ENCODE measurements at places on chromosomes 11 and 22. TPM values are rescaled to one million over a fixed set of nuclear protein-coding genes. Genes with fewer than 3 reads are reported as not detected.

GRCh38 chr11:48004456-48004855 lies 24.1 kb downstream of the PTPRJ start:
- no peaks in the 10 kb centered on the region for H3K36me3 ChIP-seq
- peaks cover 45% of the 10 kb centered on the region for H3K4me1 ChIP-seq
- H3K27me3 ChIP-seq: no peaks in the 10 kb centered on the region
- H3K4me3 ChIP-seq: no peak overlapping the region
- peak overlapping the region; percentile 37 for H3K27ac ChIP-seq
- no peak for DNase-seq

- H3K27me3 ChIP-seq: no peaks in the 10 kb centered on the region
- H3K4me3 ChIP-seq: no peak overlapping the region
- DNase-seq: no peak
- H3K4me1 ChIP-seq: no peaks in the 10 kb centered on the region
- H3K27ac ChIP-seq: no peak overlapping the region
- H3K36me3 ChIP-seq: no peaks in the 10 kb centered on the region
Observed at GRCh38 chr22:39958949-39959639, 1.1 kb upstream of the TMA7B start.

Gene SIAE
- 6.4 TPM for total RNA-seq

- H3K36me3 ChIP-seq: no peaks in the 10 kb centered on the region
- peaks cover 2% of the 10 kb centered on the region for H3K27me3 ChIP-seq
- H3K4me1 ChIP-seq: peaks cover 4% of the 10 kb centered on the region
- DNase-seq: no peak
- no peak overlapping the region for H3K27ac ChIP-seq
Observed at GRCh38 chr11:2788168-2789071, 88.6 kb upstream of the KCNQ1OT1 start.

- H3K4me1 ChIP-seq: peaks cover 1% of the 10 kb centered on the region
- H3K27ac ChIP-seq: no peak overlapping the region
- DNase-seq: no peak
- H3K27me3 ChIP-seq: no peaks in the 10 kb centered on the region
Observed at GRCh38 chr22:29207243-29207550, 1.5 kb downstream of the EMID1 start.

Gene RIMBP3B
- total RNA-seq: not detected

Gene STX3
- 8.5 TPM for total RNA-seq

- H3K4me3 ChIP-seq: no peak overlapping the region
- no peaks in the 10 kb centered on the region for H3K36me3 ChIP-seq
- no peak overlapping the region for H3K27ac ChIP-seq
- H3K4me1 ChIP-seq: no peaks in the 10 kb centered on the region
- no peaks in the 10 kb centered on the region for H3K27me3 ChIP-seq
- DNase-seq: no peak
Observed at GRCh38 chr11:110134110-110134509, 40.9 kb downstream of the ZC3H12C start.

Gene KCTD14
- 6.2 TPM for total RNA-seq

Gene CCDC116
- total RNA-seq: 0.08 TPM

DNA sequence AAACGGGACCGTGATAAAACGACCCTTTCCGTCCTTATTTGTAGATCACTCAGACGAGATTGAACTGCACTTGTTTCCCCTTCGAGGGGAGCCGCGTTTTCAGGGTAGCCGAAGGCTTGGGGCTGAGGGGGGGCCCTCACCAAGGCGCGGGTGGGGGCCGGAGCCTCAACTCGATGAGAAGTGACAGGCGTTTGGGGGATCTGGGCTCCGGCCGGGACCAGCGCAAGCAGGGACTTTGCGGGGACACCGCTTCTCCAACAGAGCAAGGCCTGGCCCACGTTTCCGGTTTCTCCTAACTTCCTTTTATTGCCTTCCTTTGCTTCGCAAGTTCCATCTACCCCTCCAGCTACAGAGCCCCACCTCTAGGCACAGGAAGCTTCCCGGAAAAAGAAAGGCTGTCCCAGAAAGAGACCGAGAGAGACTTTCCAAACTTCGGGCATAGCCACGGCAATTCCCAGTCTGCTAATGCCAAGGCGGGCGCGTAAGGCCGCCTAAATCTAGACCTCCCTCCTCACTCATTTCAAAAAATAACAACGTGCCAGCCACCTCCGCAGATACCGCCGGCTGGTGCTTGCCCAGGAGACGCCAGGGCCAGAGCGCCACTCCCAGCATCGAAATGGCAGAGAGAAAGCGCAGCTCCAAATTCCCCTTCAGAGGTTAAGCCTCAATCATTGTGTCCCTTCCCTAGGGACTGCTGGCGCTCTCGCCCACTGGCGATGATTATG lies 6.6 kb downstream of the PAX6 start:
- peaks cover 24% of the 10 kb centered on the region for H3K27me3 ChIP-seq
- peak; percentile 30 for DNase-seq
- H3K36me3 ChIP-seq: no peaks in the 10 kb centered on the region
- H3K4me3 ChIP-seq: no peak overlapping the region

DNA sequence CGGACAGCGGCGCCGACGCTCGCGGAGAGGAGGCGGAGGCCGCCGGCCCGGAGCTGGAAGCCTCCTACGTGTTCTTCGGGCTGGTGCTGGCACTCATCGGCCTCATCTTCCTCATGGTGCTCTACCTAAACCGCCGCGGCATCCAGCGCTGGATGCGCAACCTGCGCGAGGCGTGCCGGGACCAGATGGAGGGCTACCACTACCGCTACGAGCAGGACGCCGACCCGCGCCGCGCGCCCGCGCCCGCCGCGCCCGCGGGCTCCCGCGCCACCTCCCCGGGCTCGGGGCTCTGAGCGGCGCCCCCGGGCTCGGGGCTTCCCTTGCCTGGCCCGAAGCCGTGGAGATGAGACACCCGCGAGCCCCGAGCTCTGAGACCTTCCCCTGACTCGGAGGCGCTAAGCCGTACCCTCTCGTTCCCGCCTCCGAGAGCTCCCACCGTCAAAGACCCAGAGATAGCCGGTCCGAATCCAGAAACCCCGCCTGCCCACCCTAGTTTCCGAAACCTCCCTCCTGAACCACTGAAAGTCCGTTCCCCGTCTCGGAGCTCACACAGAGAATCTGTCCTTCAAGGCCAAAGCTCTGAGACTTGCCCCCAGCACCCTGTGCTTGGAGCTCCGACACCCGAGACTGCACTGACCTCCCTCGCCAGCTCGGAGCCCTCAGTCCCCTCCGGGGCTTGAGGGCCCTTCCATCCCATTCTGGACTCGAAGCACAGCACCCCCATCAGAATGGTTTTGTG lies 1.5 kb downstream of the TPBGL start:
- no peak for DNase-seq
- H3K27me3 ChIP-seq: peaks cover 6% of the 10 kb centered on the region
- peaks cover 17% of the 10 kb centered on the region for H3K4me1 ChIP-seq
- no peaks in the 10 kb centered on the region for H3K36me3 ChIP-seq

Gene OR51B4
- not detected for total RNA-seq

DNA sequence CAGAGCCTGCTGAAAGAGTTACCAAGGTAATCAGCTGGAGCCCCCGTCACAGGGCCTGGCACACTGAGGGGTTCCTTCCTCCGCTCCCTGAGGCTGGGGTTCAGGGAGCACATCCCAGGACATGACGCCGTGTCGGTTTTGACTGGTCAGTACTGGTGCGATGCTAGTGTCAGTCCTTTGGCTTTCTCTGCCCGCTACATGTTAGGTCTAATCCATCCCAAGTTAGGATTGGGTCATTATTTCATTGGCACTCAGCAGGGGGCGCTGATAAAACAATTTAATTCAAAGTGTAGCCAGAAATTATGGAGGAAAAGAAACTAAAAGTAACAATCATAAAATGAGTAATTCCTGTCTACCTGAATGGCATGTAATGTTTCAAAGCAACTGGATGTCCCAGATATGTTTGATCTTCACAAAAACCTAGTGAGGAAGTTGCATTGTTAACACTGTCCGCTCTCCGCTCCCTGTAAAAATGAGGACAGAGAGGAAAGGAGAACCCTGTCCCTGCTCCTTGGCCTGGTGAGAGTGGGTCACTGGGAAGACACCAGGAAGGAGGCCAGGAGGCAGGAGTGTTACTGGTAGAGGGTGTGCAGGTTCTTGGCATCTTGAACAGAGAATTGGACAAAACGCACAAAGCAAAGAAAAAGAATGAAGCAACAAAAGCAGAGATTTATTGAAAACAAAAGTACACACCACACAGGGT lies 27.1 kb downstream of the TSKU start:
- H3K4me3 ChIP-seq: no peak overlapping the region
- no peak for DNase-seq

DNA sequence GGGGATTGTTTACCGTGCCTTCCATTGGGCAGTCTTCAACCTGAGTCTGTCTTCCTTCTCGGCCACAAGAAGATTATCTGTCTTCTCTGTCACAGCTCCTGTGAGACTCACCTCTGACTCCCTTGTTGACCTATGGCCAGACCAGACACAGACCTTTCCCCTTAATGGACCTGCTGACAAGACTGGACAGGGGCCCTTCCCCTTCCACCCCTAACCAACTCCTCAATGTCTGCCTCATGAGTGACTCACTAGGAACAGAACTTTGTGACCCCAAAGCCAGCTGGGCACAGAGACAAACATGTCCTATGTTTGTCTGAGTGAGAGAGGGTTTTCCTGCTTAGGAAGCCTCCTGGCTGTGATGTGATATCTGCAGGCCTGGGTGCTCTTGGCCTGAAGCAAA lies 405.0 kb downstream of the BRD1 start:
- H3K27me3 ChIP-seq: no peaks in the 10 kb centered on the region
- no peak overlapping the region for H3K4me3 ChIP-seq
- no peak for DNase-seq
- H3K4me1 ChIP-seq: no peaks in the 10 kb centered on the region

Gene BSCL2
- 15.1 TPM for total RNA-seq

Gene KCNJ4
- 0.05 TPM for total RNA-seq

DNA sequence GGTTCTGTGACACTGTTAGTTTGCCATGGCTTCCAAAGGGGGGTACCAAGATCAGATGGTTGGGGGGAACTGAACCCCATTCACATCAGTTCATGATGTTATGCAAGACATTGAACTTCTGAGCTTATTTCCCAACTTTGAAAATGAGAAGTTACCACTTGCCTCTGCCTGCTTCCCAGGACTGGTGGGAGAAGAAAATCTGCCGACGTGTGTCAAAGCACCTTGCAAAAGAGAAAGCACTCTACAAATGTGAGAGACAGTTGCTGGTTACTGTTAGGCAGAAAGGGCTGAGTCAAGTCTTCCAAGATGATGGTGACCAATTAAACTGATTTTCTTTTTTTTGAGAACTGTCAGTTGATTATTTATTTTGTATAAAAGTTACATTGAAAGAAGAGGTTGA lies 45.6 kb downstream of the SMCO4 start:
- no peaks in the 10 kb centered on the region for H3K36me3 ChIP-seq
- no peak overlapping the region for H3K4me3 ChIP-seq
- H3K27ac ChIP-seq: no peak overlapping the region
- peaks cover 13% of the 10 kb centered on the region for H3K4me1 ChIP-seq

Gene CLDN5
- total RNA-seq: 23.0 TPM

All from liver (tissue), 10 donors.